ENCODE measurements at places on chromosomes 2 and 18.

- no peak for DNase-seq
These were observed 36.8 kb downstream of the ACVR1 start for GRCh38 chr2:157839162-157839801.

- DNase-seq = no peak
These were observed 203.6 kb downstream of the UBE2E3 start for GRCh38 chr2:181183878-181184542.

DNA sequence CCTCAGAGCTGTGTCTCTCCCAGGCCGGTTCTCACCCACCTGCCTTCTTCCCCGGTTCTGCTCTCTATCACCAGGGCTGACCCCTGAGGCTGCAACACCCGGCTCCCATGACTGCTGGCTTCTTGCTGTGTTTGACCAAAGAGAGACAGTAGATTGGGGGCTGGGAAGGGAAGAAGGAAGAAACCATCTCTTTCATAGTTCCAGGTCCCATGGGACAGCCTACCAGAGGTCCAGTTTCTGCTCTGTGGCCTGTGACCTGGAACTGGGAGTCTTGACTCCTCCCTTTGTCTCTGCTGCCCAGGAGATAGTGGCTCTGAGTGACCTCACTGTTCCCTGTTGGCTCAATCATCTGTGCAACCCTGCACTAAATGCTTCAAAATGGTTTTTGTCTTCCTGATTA lies 38.1 kb downstream of the ALPK2 start:
- no peak for DNase-seq

GRCh38 chr18:46675112-46675511 lies 18.1 kb upstream of the LOXHD1 start:
- no peak for DNase-seq

GRCh38 chr2:138522556-138522955 lies 21.0 kb downstream of the SPOPL start:
- no peak for DNase-seq

- no peak for DNase-seq
These were observed 142.5 kb downstream of the CDH19 start for GRCh38 chr18:66461344-66461743.

DNA sequence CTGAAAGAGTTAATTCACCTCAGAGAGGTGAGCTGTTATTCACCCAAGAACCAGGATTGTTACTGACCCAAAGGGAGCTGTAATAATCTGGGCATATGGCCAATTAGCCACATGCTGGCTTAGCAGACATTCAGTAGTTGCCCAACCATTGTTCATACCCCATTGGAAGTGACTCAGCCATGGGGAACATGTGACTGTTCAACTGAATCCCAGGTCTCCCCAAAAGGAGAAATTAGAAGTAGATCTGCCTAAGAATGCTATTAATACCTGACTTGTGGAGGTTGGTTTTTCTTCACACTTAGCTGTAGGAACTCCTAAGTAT lies 272.6 kb upstream of the UBE2E3 start:
- DNase-seq = no peak

- no peak for DNase-seq
These were observed 20.0 kb upstream of the ASB18 start for GRCh38 chr2:236284208-236284607.

DNA sequence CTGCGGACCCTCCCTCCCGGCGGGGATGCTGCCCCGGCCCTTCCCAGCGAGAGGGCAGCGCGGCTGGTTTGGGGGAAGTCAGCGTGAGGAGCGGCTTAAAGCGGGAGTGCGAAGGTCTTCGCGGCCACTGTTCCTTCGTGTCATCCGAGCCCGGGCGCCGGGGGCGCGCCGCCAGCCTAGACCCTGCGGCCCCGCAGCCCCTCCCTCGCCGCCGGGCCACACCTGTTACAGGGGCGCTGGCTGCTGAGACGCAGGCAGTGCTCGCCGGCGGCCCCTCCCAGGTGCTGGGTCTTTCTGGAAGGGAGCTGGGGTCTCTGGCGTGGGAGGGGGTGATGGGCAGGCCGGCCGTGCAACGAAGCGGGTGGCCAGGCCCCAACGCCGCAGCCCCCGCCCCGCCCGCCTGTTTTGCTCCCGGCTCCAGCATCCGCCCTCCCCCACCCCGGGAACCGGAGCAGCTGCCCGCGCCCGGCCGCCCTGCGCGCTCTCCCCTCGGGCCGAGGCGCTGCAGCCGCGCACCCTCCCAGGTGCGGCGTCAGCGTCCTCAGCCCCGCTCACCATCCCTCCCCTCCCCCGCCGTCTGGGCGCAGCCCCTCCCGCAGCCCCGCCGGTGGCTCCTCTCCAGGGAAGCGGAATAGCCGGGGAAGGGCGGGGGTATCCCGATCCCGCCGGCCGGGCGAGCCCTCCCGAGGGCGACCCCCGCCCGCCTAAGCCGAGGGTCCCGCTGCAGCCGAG lies 727 bp downstream of the KIF1A start:
- no peak for DNase-seq

GRCh38 chr18:7322817-7323485 lies 92.1 kb downstream of the LRRC30 start:
- DNase-seq = no peak

GRCh38 chr2:239467956-239468490 lies 67.2 kb upstream of the HDAC4 start:
- no peak for DNase-seq

- DNase-seq = no peak
These were observed 48.5 kb downstream of the MAP4K4 start for GRCh38 chr2:101745711-101746694.

DNA sequence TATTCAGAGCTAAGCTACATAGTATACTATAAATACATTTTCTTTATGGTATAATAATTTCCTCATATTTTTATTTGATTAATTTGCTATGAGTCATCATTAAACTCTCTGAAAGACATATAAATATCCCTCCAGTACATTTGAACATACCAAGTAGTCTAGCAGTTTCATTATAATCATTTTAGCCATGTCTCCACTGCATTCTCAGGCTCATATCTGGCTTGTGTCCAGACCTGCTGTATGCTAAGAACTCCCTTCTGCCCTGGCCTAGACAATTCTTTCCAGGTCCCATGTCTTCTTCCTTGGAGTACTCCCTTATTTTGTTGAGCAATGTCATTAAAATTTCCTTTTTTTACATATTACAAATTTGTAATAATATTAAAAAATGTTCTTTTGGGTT lies 16.6 kb upstream of the DYNC1I2 start:
- DNase-seq = no peak

GRCh38 chr2:157747695-157748370 lies 119.2 kb upstream of the ACVR1C start:
- DNase-seq = no peak

GRCh38 chr2:165155152-165155551 lies 48.7 kb downstream of the SCN3A start:
- DNase-seq = no peak

DNA sequence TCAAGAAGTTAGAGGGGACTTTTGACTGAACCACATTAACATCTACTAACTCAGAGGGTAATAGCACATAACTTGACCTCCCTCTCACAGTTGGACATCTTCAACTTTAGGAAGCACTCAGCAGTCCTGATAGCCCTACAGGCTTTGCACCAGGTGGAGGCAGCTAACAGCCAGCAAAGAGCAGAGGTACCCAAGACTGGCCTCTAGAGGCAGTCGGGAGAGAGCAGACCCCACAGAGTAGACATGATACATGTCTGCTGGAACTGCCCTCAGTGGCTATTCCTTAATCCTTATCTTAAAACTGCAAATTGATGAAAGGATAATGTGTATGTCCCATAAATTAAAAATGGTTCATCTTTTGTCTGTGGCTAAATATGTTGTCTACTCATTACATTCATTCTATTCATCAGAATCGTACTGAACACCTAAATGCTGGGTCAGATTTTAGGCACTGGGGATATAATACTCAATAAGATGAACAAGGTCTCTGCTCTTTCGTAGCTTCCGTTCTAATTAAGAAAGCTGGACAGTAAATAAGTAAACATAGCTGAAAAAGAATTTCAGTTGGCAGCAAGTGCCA lies 49.8 kb downstream of the CAB39 start:
- no peak for DNase-seq

GRCh38 chr2:130391058-130391871 lies 35.4 kb downstream of the PTPN18 start:
- no peak for DNase-seq

DNA sequence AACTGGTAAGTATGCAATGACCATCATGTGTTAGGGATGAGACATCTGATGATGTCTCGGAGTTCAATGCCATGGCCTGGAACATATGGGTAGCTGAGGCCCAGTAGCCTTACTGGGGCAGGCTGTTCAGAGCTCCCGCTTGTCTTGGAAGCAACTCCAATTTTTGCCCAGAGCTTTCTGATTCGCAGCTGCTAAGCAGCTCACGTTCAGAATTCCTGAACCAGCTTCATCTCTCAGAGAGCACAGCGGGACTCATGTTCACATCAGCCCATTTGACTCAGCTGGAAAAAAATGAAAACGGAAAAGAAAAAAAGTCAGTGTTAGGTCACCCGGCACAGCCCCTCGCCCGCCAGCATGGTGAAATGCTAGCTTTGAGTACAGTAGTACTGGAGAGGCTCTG lies 16.8 kb upstream of the LRATD1 start:
- no peak for DNase-seq

- no peak for DNase-seq
These were observed 356.8 kb downstream of the PLCL1 start for GRCh38 chr2:198161151-198161550.

All from cortex of kidney (tissue), 1 donor.